ENCODE measurements at places on chromosomes 2 and 18.

- DNase-seq = no peak
Measured at GRCh38 chr2:172677363-172677762, 58.3 kb upstream of the RAPGEF4 start.

DNA sequence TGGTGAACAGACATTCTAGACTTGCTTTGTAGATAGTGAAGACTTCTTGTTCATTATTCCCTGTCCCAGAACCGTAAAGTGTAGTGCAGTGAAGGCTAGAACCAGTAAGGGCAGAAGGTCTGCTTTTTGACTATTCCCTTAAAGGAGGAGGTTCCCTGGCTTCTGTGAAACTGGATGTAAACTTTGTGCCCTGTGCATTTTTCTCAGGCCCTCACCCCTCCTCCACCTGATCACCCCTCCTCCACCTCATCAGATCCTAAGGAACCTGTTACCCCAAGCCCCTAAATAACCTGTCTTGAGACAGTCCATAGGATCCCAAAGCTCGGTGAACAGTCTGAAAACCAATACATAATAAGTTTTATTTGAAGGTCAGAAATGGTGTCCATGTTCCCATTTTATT is 33.7 kb downstream of the SFT2D3 start:
- DNase-seq = no peak

DNA sequence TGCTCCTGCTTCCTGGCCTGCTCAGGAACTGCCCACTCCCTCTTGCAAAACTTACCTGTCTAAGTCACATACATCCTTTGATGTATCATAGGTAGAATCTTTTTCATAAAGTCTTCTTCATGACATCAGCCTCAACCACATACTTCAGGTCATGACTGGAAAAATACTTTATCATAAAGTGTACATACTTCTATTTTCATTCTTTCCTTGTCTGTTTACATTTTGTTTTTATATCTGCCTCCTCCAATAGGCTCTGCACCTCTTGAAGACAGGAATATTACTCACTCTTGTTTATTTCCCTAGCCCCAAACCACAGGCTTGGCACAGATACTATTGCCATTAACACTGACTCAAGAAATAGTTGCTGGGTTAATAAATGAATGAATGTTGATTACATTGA is 43.6 kb upstream of the ZNF804A start:
- no peak for DNase-seq

DNA sequence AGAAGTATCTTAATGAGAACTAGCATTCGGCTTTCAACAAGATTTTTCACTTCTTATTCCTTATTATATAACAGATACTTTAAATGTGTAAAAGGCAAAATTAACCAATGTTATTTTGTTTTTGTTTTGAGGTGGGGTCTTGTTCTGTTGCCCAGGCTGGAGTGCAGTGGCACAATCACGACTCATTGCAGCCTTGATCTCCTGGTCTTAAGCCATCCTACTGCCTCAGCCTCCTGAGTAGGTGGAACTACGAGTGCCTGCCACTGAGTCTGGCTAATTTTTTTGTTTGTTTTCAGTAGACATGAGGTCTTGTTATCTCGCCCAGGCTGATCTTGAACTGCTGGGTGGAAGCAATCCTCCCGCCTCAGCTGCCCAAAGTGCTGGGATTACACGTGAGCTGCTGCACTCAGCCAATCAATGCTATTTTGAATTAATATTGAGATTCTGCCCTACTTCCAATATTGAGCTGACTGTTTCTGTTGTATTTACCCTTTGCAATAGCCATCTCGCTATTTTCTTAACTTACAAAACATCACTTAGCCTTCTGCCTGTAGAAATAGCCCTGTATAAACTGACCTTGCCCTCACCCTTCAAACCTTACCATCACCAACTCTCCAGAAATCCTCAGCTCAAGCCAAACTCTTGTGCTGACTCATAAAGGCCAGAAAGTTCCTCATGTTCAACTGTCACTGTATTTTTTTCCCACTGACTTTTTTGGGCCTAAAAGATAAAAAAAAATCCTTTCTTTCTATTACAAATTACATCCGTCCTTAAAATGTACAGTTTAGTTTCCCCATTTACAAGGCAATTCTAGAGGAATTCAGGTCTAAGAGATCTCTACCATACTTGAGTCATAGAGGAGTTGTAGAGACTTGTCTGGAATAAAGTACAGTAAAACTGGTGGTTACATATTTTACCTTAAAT is 94.3 kb downstream of the OLA1 start:
- DNase-seq = no peak

DNA sequence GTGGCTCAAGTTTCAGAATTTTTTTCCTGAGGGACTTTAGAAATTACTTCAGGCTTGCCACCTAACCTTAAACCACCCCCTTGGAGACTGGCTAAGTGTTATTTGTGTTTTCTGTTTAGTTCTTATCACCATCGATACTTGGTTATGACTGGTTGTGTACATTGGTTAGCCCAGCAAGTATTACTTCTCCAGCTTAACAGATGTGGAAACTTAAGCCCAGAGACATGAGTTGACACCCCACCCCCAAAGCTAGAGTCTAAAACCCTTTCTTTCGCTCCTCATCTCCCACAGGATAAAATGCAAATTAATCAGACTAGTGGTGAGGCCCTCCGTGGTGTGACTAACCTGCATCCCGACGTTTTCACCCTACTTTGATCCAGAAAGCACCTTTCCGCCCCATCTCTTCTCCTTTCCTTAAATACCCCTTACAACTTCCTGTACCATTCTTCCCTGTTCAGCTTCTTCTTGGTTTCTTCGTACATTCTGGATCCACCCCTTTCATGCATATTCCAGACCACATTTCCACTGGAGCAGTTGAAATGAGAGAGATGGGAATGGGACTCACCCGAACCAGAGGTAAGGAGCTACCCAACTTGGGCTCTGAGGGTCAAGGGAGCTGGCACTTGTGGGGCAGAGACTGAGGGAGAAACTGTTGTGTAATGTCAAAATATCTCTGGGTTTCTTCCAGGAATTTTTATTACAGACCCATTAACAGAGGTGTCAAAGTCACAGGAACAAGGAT is 819 bp upstream of the MAP3K2 start:
- DNase-seq = no peak

DNA sequence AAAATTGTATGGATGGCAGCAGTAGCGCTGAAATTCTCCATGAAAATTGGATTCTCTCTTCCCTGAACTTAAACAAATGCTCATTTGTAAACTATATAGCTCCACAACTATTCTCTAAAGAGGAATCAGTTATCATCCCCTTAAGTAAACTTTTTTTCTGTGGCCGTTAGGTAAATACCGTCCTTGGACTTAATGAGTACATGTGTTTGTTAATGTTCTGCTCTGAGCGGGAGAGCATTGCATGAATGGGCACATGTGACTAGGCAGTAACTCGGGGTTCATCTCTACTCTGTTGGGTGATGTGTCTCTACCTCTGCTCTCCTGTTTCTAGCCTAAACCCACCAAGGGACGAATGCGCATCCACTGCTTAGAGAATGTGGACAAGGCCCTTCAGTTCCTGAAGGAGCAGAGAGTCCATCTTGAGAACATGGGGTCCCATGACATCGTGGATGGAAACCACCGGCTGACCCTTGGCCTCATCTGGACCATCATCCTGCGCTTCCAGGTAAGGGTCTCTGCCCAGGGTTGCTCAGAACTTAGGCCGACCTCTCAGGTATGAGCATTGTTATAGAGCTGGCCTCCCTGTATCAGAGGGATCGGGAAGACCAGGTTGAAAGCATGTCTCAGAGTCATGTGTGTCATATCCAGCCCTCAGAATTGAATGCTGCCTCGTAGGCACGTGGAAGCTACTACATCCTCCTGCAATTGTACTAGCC is 111.5 kb upstream of the EML6 start:
- no peak for DNase-seq

GRCh38 chr2:121858369-121858768 is 102.9 kb downstream of the TSN start:
- no peak for DNase-seq

GRCh38 chr2:40658941-40659340 is 207.1 kb upstream of the SLC8A1 start:
- DNase-seq = no peak

DNA sequence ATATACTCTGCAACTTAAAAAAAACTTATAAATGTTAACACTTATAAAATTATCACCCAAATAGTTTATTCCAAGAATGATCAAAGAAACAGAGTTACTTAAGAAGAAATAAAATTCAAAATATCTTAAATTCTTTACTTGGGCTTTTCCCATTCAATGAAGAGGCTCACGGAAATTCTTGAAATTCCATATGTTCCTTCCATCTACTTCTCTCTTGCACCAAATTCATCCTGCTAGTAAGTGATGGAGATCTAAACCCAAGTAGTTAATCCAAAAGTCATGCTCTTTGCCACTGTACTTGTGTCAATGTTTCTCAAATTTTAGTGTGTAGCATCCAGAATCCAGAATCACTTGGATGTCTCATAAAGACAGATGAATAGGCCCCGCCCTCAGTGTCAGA is 465.9 kb downstream of the TXNL1 start:
- no peak for DNase-seq

DNA sequence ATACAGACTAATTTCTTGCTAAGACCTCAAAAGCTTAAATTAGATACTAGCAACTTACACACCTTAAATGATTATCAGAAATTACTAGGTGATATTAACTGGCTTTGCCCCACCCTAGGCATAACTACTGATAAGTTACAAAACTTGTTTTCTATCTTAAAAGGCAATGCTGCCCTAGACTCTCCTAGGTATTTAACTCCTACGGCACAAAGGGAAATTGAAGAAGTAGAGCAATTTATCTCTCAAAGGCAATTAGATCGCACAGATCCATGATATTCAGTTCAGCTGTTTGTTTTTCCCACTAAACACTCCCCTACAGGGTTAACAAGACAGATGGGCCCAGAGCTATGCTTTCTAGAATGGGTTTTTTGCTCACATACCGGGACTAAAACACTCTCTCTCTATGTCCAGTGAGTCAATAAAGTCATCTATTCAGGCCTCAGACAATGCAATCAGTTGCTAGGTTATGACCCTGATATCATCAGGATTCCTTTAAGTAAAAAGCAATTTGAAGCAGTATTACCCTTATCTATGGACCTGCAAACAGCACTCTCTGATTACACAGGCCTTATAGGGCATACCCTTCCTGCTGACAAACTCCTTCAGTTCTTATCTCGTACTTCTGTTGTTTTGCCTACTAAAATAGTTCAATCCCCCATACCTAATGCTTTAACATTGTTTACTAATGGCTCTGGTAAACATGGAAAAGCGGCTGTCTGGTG is 14.3 kb downstream of the MAP3K2 start:
- no peak for DNase-seq

GRCh38 chr2:113818382-113818951 is 62.0 kb upstream of the SLC35F5 start:
- DNase-seq = peak; percentile 27

- DNase-seq = no peak
Measured at GRCh38 chr2:168181825-168182224, 65.6 kb downstream of the STK39 start.

Measured in H1 (cell line).